ENCODE measurements at places on chromosomes 7 and 10. TPM values are rescaled to one million over a fixed set of nuclear protein-coding genes. Genes with fewer than 3 reads are reported as not detected.

Gene SPDYE3
- total RNA-seq: not detected

Gene TRIL
- total RNA-seq: not detected

Gene LDB1
- 113 TPM for total RNA-seq

Gene HKDC1
- 0.39 TPM for total RNA-seq

Gene AKR1D1
- not detected for total RNA-seq

Gene NKX2-3
- not detected for total RNA-seq

Gene HOXA2
- total RNA-seq: not detected

Gene CCM2
- 44.6 TPM for total RNA-seq

Gene PNLIP
- not detected for total RNA-seq

Gene LRRN3
- 9.0 TPM for total RNA-seq

Gene ASB15
- total RNA-seq: not detected

Gene PGAM2
- total RNA-seq: 1.5 TPM

DNA sequence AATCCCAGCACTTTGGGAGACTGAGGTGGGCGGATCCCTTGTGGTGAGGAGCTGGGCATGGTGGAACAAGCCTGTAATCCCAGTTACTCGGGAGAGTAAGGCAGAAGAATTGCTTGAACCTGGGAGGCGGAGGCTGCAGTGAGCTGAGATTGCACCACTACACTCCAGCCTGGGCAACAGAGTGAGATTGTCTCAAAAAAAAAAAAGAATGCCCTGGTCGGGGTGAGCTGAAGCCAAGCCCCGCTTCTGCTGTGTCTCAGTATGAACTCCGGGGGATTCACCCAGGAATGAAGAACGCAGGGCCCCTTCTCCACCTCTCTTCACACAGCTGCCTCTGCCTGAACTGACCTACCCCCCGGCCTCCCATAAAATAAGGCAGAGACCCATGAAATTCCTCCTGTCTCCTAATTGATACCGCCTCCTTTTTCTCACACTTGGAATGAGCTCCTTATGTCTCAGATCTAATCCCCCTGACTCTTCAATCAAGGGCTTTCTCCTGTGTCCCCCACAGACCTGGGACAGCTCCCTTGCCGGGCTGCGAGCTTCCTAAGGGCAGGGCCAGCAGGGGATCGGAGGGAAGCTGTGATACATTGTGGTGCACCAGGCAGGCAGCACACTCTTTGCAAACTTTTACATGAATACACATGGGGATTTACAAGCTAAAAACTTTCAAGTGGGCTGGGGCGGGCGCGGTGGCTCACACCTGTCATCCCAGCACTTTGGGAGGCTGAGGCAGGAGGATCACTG, 911 bp upstream of the ZP3 start:
- no peak for DNase-seq

GRCh38 chr10:13839430-13839990, 252.7 kb downstream of the PRPF18 start:
- DNase-seq: no peak

DNA sequence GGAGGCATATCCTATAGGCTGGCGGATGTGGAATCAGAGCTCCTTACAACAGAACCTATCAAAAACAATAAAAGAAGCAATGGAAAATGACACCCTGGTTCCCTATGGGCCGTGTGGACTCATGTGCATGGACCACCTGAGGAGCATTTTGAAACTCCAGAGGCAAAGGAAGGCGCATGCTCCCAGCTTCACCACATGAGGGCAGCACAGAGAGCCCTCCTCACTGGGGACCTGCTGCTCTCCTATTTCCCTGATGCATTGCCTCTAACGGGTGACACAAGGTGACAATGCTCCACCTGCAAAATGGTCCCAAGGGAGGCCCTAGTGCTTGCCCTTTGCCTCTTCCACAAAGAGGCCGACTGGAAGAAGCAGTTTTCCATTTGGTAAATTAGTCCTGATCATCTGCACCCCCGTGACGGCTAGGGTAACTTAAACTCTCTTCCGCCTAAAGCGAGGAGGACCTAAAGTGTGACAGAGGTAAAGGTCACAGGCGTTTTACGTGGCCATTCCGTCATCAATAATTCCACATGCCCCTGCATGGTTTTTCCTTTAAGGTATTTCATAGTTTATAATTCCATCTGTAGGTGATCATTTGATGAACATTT, 67.7 kb downstream of the GPAM start:
- no peak for DNase-seq

DNA sequence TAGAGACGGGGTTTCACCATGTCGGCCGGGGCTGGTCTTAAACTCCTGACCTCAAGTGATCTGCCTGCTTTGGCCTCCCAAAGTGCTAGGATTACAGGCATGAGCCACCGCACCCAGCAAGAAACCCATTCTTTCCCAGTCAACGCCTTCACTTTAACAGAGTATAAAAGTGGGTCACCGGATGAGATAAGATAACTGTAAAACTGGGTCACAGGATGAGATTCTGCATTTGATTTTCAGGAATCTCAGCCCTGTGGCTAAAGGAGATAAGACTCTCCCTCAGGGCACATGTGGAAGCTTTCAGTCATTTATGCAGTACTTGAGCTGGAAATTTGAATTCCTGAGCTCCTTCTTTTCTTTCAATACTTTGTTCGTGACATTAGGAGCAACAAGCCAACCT, 70.8 kb downstream of the LRRC17 start:
- no peak for DNase-seq

- DNase-seq: no peak
Measured at GRCh38 chr10:87504307-87504639, 420 bp upstream of the MINPP1 start.

- DNase-seq: no peak
Measured at GRCh38 chr7:143259765-143260164, 3.5 kb upstream of the GSTK1 start.

DNA sequence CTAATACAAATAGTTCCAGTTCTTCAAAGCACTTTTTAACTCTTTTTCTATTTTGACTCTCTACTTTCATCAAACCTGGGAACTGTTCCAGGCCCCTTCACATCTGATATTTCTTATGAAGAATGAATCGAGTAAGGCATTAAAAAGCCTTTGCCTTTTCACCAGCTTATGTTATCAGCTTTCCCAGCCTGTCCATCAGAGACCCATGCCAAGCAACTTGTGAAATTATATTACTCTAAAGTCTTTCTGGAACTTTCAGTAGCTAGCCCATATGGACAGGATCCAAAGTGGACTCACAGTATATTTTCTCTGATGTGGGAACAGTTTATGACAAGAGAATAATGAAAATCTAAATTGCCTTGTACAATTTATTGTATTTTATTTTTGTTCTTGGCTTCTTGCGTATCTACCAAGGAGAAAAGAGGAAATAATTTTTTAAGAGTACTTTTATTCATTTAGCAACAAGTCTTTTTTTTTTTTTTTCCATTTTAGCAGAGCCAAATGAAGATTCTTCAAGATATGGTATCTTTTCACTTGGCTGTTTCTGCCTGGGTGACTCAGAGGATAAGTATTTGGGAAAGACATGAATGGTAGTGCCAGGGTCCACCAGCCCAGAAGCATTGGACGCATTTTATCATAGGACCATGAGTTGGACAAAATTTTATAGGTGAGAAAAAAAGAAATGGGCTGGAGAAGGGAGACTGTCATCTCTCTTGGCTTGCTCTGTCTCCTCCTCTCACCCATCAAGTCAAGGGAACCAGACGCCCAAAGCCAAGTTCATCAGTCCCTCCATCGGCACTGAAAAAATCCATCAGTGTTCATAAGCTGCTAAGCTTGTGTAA, 195.8 kb upstream of the NEBL start:
- DNase-seq: no peak

GRCh38 chr7:33354201-33354600, 224.8 kb downstream of the BBS9 start:
- DNase-seq: no peak

DNA sequence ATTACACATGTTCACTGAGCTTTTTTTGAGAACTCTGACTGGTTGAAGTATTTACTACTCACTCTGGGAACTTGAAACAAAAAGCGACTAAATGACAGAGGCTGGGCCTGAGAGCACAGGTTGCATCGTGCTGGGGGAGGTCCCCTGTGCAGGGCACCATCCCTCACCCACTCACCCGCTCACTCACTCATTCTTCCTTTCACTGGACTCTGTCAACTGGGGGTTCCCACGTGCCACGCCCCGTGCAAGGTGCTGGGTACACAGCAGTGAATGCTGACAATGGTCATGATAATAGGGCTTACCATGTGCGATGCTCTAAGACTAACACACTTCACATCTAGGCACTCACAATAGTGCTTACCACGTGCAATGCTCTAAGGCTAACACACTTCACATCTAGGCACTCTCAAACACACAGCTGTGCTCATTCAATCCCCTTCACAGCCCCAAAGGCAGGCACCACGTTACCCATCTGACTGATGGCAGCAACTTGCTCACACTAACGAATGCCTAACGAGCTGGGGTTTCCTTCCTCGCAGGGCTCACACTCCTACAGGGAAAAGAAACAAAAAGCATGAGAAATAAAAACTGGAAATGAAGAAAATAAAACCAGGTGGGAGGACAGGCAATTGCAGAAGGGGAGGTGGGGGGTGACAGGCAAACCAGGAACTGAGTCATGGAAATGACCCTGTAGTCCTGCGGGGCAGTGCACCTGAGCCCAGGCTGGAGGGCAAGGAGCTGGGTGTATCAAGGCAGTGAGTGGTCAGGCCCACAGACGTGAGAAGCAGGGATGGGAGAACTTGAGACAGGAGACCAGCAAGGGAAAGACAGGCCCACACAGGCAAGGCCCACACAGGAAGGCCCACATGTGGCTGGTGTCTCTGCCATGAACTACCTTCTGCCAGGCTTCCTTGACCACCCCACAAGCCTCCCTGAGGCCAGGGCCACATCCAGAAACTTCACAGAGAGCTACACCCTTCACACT, 147.0 kb upstream of the FAM20C start:
- no peak for DNase-seq

GRCh38 chr10:125192620-125193019, 32.3 kb upstream of the CTBP2 start:
- DNase-seq: no peak

- no peak for DNase-seq
Measured at GRCh38 chr7:131633342-131633843, 77.0 kb upstream of the PODXL start.

DNA sequence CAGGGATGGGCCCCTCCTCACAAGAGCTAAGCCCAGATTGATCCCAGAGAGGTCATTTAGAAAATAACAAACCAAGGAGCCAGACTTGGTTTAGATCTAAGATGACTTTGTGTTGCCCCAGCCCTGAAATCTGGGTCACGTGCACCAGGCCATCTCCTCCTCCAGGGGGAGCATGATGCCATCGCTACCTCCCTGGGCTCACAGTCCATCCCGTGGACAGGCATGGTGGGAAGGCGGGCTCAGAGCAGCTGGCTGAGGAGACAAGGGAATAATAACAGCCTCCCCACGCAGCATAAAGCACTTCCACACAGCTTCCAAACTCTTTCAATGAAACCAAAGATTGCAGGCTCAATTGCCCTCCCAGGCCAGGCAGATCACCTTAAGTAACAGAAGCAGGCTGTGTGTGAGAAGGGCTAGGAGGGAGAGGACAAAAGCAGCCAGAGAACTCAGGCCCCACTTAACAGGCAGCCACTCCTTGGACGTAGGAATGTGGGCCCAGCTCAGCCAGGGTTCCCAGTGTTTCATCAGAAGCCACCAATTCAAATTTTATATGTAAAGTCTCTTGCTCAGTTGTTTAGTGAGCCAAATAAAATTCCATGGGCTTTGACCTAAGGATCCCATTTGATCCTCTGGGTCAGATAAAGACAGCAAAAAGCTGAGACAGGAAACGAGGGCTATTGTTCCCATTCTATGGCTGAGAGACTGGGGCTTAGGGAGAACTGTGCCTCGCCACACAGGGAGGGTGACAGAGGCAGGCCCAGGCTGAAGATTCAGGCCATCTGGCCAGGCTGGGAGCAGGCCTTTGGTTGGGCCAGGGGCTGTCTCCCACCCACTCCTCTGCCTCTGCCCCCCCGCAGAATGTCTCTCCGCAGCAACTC, 100.2 kb downstream of the COL13A1 start:
- DNase-seq: no peak

GRCh38 chr7:135386181-135386580, 123.7 kb downstream of the CNOT4 start:
- no peak for DNase-seq

GRCh38 chr7:5420067-5420880, 3.4 kb downstream of the TNRC18 start:
- DNase-seq: no peak

- DNase-seq: no peak
Measured at GRCh38 chr10:81219758-81220157, 655.2 kb upstream of the NRG3 start.

GRCh38 chr7:93574269-93574645, 267 bp downstream of the CALCR start:
- no peak for DNase-seq

GRCh38 chr7:27793780-27794179, 53.8 kb downstream of the TAX1BP1 start:
- no peak for DNase-seq

DNA sequence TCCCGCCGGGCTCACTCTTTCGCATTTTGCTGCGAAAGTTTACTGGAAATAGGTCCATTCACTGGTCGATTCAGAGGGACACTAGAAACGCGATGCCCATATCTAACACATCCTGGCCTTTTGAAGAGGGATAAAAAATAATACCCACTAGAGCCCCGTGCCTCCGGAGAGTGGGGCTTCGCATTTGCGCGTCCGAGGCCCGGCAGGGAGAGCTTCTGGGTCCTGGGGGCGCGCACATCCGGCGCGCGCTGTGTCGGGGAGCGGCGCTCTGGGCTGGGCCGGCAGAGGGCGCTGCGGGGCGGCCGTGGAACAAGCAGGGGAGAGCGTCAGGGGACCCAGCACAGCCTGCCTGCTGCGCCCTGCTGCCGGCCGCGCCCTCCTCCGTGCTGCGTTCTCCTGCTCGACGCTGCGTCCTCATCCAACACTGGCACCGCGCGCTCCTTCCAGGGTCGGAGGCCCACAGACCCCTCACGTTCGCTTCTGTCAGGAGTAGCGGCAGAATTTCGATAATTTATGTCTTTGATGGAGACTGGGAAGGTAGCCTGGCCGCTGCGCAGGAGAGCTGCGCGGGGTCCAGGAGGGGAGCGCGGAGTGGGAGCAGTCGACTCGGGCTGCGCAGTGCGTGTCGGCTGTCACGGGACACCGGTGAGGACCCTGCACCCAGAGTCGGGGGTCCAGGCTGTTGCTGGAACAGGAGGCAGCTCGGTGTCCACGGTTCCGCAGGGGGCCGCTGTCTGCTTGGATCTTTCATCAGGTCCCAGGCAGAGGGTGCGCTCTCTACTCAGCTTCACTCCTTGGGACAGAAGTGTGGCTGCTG, 41.5 kb upstream of the ZNF32 start:
- DNase-seq: peak; percentile 82

- peak; percentile 59 for DNase-seq
Measured at GRCh38 chr10:129042776-129043595, 424.1 kb upstream of the MGMT start.

- no peak for DNase-seq
Measured at GRCh38 chr10:79446758-79447084, 1.3 kb upstream of the ZCCHC24 start.

- no peak for DNase-seq
Measured at GRCh38 chr7:158025686-158026600, 561.7 kb downstream of the PTPRN2 start.

- no peak for DNase-seq
Measured at GRCh38 chr10:124072106-124072505, 21.3 kb downstream of the CHST15 start.

Data from CD8-positive, alpha-beta T cell (primary cell).